Activated CD4-positive, alpha-beta T cell treated with anti-CD3 and anti-CD28 coated beads, Interleukin-2, Interleukin-4, amounts not matched to agents 100 ng/mL and 50 ng/mL, durations not matched to agents 16 hours and 8 hours (primary cell): ENCODE measurements at places on chromosomes 4 and X.

DNA sequence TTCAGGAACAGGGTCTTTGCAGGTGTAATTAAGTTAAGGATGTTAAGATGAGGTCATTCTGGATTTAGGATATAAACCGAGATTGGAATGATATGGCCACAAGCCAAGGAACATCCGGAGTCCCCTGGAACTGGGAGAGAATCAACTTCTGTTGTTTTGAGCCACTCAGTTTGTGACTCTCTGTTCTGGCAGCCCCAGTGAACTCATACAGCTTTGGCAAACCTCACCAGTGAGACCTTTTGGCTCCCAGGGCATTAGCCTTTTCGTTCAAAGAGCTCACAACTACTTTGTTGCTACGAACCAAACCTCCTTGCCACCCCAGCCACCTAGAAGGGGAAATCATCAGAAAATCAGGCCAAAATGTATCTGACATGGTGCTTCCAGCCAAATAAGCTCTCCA is 80.4 kb downstream of the MTMR1 start:
- no peak for DNase-seq

- DNase-seq, result no peak
Observed at GRCh38 chr4:20787940-20788665, 87.8 kb downstream of the PACRGL start.

DNA sequence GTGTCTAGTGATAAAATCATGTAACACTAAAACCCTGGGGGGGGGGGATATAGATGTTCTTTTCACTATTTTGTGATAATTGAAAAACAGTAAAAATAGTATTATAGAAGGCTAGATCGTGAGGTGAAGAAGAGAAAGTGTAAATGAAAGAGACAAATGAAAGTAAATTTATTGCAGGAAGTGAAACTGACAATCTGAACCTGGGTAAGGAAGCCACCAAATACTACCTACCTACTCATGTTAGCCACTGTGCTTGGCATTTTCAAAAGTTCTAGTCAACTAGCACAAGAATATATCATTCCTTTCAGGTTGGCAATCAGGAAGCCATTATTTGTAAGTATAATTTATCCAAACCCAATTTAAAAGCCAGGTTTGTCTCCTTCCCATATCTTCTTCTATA is 1366.1 kb downstream of the FAM133A start:
- no peak for DNase-seq

- no peak for DNase-seq
Observed at GRCh38 chrX:40391662-40392061, 189.1 kb upstream of the ATP6AP2 start.

GRCh38 chrX:107629540-107629909 is 1.2 kb downstream of the PRPS1 start:
- DNase-seq, result peak; percentile 3

DNA sequence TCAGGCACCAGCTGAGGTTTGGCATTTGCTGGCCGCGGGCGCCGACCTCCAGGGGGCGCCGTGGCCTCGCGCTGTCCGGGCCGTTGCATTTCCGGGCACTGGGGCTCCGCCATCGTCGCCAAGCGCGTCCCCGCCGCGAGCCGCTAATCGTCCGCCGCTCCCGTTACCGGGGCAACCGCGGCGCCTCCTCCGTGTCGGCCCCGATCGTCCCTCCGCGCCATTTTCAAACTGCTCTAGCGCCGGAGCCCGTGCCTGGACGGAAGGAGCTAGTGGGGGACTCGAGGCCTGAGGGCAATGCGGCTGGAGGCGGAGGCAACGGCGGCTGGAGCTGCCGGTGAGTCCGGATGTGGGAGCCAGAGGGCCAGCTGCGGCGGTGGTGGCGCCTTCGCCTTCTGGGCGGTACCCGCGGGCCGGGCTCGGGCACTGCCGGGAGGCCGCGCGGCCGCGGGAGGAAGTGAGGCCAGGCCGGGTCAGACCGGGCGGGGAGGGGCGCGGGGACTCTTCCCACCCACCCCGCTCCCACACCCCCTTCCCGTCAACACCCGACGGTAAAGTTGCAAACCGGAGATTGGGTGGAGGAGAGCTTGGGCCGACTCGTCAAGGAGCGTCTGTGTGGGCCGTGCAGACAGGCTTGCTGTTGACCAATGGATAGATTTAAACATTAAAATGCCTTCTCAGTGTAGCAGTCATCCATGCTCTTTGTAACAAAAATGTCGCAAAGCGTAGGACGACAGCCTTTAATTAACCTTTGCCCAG is at the start of gene CEP135:
TSS of gene CEP135 (plus strand) at position 220 of the 756 bp plus-strand sequence. CDS start 3,186 bp downstream, outside the sequence.
- peak; percentile 93 for DNase-seq

DNA sequence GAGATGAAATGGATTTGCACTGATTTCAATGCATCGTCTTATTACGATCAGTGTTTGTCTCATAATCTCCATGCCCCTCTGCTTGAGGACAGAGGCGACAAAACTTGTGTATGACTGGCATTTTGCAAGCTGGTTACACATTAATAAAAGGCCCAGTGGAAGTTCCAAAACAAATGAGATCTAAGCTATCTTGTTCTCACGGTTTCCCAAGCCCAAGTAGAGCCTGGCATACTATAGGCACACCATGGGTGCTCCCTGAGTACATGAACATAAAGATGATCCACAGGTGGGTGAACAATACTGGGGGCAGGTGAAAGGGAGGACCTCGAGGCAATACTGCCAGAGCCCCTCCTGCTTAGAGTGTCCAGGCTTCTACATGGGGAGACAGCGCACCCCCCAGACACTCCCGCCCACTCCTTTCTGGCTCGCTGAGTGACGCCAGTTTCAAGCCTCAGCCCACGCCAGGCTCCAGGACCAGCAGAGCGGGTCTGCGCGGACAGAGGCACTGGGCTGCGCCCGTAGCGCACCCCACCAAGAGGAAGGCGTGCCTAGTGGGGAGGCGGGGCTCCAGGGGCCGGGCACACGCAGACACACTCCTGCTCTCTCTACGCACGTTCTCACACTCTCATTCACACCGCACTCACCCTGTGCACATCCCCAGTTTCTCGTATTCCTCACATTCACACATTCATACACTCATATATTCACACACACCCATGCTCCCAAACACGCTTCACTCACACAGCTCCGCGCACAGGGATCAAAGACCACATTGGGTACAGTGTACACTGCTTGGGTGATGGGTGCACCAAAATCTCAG is 8.9 kb upstream of the GSX2 start:
- DNase-seq, result no peak
